ENCODE measurements at places on chromosomes 6 and 20. TPM values are rescaled to one million over a fixed set of nuclear protein-coding genes. Genes with fewer than 3 reads are reported as not detected.

DNA sequence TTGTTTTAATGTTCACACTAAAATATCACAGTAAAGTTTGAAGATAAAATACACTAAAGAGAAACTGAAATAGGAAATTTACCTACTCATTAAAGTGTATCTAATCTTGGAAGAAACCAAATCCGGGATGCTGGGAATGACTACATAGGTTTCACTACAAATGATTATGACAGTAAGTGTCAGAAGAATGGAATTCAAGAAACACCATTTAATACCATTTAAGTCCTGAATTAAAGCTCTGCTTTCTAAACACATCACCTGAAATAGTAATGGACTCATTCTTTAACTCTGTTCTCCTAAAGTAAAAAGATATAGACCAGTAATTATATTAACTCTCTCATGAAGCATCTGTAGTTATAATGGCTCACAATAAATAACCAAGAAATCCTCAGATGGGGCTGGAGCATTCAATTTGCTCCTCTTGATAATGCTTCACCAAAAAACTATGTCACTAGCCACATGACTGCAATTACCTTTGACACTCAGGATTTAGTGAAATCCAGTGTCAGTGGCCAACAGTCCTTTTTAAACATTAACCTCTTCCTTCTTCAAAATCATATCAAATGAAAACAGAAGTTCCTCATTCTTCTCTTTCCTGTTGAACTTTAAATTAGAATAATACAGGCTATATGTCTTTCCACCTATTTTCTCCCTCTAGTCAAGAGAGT lies 41.4 kb downstream of the MAP7 start:
- DNase-seq: no peak
- H3K4me1 ChIP-seq: no peaks in the 10 kb centered on the region
- no peak overlapping the region for H3K27ac ChIP-seq
- H3K36me3 ChIP-seq: no peaks in the 10 kb centered on the region
- H3K27me3 ChIP-seq: no peaks in the 10 kb centered on the region

COL12A1 gene
- 21.8 TPM for total RNA-seq

PCK1 gene
- 0.30 TPM for total RNA-seq

GRCh38 chr6:16694781-16695578 lies 66.3 kb downstream of the ATXN1 start:
- peak overlapping the region; percentile 86 for H3K27ac ChIP-seq
- DNase-seq: no peak
- H3K27me3 ChIP-seq: no peaks in the 10 kb centered on the region
- H3K4me3 ChIP-seq: no peak overlapping the region

DPPA5 gene
- total RNA-seq: not detected

DNA sequence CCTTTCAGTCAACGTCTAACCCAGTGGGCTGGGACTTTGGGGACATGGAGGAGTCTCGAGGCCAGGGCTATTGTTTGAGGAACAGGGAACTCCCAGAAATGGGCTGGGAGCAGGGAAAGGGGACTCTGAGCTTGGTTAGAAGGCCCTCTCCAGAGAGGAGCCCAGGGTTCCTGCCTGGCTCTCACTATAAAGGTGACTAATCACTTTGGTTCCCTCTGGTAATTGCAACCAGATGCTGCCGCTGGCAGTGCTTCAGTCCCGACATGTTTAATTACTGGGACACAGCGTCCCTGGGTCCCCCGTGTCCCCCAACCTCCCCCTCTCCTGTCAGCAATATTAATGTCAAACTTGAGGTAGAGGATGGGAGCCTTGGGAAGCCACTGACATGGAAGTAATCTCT lies 5.0 kb upstream of the GDF5 start:
- no peak for DNase-seq
- H3K4me1 ChIP-seq: peaks cover 11% of the 10 kb centered on the region
- no peaks in the 10 kb centered on the region for H3K36me3 ChIP-seq
- H3K27me3 ChIP-seq: peaks cover 9% of the 10 kb centered on the region
- H3K27ac ChIP-seq: no peak overlapping the region
- no peak overlapping the region for H3K4me3 ChIP-seq

MYO6 gene
- total RNA-seq: 16.8 TPM

DNA sequence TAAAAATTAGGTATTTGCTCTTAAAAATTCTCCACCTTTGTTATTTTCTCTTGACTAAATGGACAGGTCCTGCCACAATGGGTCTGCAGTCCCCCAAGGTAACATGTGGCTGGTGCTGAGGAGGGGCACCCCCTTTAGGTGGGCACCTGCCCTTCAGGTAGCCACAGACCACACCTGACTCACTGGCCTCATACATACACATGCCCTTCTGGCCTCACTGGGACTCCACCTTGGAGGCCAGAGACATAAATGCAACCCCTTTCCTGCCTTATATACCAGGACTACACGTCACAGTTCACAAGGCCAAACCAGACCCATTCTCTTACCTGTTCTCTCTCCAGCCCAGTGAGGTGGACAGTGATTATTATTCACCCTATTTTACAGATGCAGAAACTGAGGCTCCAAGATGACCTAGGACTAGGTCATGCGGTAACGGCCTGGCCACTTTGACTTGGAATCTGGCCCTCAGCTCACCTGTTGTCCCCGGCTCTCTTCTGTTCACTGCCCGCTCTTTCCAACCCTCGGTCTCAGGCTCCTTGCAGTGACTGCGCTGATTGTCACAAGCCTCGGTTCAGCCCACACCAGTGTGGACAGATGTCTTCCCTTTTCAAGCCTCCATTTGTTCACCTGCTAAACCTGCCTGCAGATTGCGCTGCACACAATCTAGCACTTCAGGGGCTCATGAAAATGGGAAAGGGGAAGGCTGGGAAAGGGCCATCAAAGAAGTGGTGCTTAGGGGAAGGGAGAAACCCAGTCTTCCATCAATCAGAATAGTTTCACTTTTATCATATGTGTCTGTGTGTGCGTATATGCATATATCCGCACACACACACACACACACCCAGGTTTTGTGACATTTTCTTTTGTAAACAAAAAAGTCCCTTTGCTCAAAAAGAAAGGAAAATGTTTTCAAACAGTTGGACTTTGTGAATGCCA lies 121.7 kb downstream of the BCAS1 start:
- no peak for DNase-seq
- H3K4me3 ChIP-seq: no peak overlapping the region
- peaks cover 27% of the 10 kb centered on the region for H3K4me1 ChIP-seq
- H3K36me3 ChIP-seq: no peaks in the 10 kb centered on the region
- peak overlapping the region; percentile 2 for H3K27ac ChIP-seq

GRCh38 chr20:20454367-20454766 lies 86.5 kb downstream of the INSM1 start:
- H3K36me3 ChIP-seq: peaks cover 4% of the 10 kb centered on the region
- DNase-seq: no peak
- H3K4me1 ChIP-seq: peaks cover 16% of the 10 kb centered on the region
- no peak overlapping the region for H3K4me3 ChIP-seq

DNA sequence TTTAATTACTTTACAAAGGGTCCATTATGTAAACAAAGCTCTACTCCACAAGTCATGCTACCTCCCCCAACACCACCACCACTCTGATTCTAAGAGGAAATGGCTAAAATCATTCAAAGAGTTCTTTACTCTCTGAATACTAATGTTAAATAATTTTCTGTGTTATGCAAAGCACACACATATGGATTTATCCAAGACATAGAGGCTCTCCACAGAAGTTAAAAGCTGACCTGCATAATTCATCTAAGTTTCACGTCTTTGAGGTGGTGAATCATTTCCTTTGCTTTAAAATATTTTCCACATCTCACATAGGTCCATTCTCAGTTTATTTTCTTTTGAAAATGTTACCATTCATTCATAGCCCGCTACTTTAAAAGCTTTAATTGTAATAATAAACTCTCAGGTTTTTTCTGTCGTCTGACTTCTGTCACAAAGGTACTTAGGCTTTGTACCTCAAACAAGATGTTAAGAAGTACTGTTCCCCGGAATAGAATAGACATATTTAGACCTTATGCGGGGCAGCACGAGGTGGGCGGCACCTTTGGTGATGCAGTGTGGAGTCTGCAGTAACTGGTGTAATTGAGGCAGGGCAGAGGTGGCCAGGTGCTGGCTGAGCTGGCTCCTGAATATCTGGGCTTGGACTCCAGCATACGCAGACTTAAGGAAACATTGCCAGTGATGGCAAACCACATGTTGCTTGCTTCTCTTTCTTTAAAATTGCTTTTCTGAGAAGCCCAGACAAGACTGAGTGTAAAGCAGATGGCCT lies 55.8 kb downstream of the KIF6 start:
- H3K4me1 ChIP-seq: no peaks in the 10 kb centered on the region
- no peak for DNase-seq
- no peaks in the 10 kb centered on the region for H3K27me3 ChIP-seq
- H3K4me3 ChIP-seq: no peak overlapping the region
- H3K36me3 ChIP-seq: no peaks in the 10 kb centered on the region

DNA sequence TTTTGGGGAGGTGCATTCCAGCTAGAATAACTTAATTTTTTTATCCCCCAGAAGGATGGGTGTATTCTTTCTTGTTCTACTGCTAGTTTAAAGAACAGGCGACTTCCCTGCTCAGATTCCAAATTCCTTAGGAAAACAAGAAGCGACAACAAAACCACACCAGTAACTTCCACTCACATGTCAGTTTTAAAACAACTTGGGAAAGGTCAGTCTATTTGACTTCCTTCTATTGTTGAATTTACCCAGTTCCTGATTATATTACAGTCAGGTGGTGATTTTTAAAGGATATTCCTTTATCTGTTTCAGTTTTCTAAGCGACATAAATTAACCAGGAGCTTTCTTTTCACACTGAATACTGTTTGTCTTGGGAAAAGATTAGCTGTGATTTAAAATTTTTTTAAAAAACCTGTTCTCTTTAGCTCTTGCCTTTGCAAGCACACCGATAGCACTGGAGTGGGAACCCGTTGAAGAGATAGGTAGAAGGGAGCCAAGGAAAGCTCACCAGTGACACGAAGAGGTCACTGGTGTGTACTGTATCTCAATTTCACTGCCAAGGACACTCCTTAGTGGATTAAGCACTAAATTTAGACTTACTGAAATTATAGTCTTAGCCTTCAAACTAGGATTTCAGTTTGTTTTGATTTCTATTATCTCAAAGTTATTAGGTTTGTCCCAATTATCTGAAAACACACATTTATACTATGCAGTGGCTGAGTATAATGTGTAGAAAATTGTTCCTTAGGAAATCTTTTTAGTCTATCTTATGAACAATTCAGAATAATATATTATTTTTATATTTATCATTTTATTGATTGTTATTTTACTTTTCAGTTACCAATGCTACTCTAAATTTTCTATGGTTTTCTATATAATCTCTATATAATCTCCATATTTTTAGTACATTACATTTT lies 22.3 kb downstream of the MARCKS start:
- peaks cover 13% of the 10 kb centered on the region for H3K4me1 ChIP-seq
- no peaks in the 10 kb centered on the region for H3K36me3 ChIP-seq
- H3K27me3 ChIP-seq: no peaks in the 10 kb centered on the region
- H3K4me3 ChIP-seq: no peak overlapping the region
- DNase-seq: no peak

- H3K27me3 ChIP-seq: no peaks in the 10 kb centered on the region
- H3K4me1 ChIP-seq: no peaks in the 10 kb centered on the region
Measured at GRCh38 chr6:159578629-159579028, 114.4 kb downstream of the SOD2 start.

- no peak overlapping the region for H3K27ac ChIP-seq
- no peaks in the 10 kb centered on the region for H3K27me3 ChIP-seq
- no peak overlapping the region for H3K4me3 ChIP-seq
- DNase-seq: no peak
- H3K4me1 ChIP-seq: peaks cover 18% of the 10 kb centered on the region
- no peaks in the 10 kb centered on the region for H3K36me3 ChIP-seq
Measured at GRCh38 chr6:4920914-4921410, 82.9 kb downstream of the RPP40 start.

GRCh38 chr6:64930681-64931080 lies 776.3 kb downstream of the EYS start:
- no peak overlapping the region for H3K27ac ChIP-seq
- no peak overlapping the region for H3K4me3 ChIP-seq
- no peaks in the 10 kb centered on the region for H3K4me1 ChIP-seq
- no peak for DNase-seq
- H3K36me3 ChIP-seq: no peaks in the 10 kb centered on the region
- H3K27me3 ChIP-seq: no peaks in the 10 kb centered on the region

Data from spleen (tissue), 13 donors.